Suppressor macrophage treated with lipopolysaccharide for 1 hour (primary cell): ENCODE measurements at places on chromosomes 13 and 19.

DNA sequence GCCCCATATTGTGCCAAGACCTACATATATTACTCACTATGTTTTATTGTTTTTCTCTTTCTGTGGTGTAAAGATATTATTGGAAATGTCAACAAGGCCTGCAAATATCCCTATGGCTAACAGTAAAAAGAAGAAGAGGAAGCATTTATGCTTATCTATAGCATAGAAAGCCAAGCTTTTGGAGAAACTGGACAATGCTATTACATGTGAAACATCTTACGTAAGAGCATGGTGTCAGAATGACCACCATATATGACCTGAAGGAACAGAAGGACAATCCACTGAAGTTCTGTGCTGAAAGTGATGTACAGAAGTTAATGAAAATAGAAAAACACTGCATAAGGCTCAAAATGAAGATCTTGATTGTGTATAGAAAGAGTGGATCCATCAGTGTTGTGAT, 145.2 kb downstream of the KCTD12 start:
- no peak for DNase-seq

GRCh38 chr13:114134111-114134943, 1.9 kb upstream of the RASA3 start:
- DNase-seq, result no peak

DNA sequence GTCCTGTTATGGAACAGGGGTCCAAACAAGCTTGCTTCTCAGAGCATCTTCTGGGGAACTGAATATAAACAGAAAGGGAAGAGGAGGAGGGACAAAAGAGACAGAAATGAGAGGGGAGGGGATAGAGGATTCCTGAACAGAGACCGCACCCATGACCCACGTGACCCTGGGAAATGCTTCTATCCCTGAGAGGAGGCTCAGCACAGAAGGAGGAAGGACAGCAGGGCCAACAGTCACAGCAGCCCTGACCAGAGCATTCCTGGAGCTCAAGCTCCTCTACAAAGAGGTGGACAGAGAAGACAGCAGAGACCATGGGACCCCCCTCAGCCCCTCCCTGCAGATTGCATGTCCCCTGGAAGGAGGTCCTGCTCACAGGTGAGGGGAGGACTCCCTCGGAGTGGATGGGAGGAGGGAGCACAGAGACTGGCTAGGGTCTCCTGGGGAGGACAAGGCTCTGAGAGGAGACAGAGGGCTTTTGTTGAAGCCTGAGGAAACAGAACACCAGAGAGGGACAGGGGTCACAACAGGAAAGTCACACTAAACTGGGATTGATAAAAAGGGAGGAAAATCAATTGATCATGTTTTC, at the start of gene CEACAM6:
TSS of gene CEACAM6 (plus strand) at position 203 of the 586 bp plus-strand sequence. CDS start at position 312, 109 bp downstream.
- no peak for DNase-seq

GRCh38 chr19:15173746-15174404, 26.9 kb downstream of the NOTCH3 start:
- peak; percentile 42 for DNase-seq

- peak; percentile 8 for DNase-seq
Measured at GRCh38 chr13:40026174-40026585, 370.7 kb downstream of the COG6 start.

DNA sequence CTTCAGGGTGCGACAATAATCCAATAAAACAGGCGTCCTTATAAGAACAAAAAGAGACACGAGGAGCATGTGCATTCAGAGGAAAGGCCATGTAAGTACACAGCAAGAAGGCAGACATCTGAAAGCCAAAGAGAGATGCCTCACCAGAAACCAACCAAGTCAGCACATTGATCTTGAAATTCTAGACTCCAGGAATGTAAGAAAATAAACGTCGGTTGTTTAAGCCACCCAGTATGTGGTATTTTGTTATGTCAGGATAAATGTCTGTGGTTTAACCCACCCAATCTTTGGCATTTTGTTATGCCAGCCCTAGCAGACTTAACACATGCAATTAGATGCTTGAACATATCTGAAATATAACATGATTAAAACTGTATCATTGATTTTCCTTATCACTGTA, 452.0 kb downstream of the SLITRK6 start:
- DNase-seq, result no peak

GRCh38 chr13:28753208-28753892, 34.6 kb upstream of the SLC46A3 start:
- DNase-seq, result peak; percentile 73

- no peak for DNase-seq
Measured at GRCh38 chr19:47633996-47634395, 25.1 kb downstream of the BICRA start.

DNA sequence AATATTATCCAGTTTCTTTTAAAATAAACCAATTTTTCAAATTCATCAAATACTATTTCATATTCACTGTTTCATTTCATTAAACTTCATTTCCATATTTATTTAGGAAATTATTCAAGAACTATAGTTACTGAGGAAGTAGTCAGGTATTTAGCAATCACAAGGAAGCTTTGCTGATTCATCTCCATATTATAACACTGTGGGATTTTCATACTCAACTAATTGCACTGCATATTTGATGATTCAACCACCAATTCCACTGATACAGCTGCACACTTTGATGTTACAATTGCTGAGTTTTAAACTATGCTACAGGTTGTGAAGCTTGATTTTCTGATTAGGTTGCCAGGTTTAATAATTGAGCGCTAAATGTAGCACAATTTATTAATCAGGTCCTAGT, 556.8 kb upstream of the SLITRK1 start:
- peak; percentile 8 for DNase-seq

- peak; percentile 56 for DNase-seq
Measured at GRCh38 chr19:14147797-14148605, 11.6 kb upstream of the ASF1B start.

DNA sequence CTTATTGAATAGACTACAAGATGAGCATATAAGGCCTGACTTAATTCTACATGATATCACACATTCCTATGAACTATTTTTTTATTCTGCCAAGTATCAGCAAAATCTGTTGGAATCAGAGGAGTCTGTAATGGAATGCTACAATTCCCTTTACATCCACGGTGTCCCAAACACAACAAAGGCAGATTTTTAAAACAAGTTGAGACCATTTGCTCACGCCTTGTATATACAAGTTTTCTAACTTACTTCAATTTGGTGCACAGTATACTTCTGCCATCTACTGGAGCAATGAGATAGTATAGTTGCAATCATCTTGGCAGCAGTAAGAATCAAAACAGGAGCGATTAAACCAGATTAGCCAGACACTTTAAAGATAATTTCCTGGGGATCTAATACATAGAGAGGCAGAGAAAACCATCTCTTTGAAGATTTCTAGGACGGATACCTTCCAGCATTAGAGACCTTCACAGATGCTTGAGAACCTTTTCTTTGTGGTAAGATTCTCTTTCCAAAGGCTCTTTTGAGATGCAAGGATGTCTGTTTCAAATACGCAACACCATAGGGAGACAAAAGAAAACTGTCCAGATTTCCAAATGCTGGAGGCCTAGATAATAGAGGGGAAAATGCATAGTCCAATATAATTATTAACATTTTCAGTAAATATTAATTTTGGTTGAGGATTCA, 302.0 kb upstream of the MIR17HG start:
- no peak for DNase-seq

- no peak for DNase-seq
Measured at GRCh38 chr13:94157705-94158218, 321.7 kb downstream of the DCT start.

DNA sequence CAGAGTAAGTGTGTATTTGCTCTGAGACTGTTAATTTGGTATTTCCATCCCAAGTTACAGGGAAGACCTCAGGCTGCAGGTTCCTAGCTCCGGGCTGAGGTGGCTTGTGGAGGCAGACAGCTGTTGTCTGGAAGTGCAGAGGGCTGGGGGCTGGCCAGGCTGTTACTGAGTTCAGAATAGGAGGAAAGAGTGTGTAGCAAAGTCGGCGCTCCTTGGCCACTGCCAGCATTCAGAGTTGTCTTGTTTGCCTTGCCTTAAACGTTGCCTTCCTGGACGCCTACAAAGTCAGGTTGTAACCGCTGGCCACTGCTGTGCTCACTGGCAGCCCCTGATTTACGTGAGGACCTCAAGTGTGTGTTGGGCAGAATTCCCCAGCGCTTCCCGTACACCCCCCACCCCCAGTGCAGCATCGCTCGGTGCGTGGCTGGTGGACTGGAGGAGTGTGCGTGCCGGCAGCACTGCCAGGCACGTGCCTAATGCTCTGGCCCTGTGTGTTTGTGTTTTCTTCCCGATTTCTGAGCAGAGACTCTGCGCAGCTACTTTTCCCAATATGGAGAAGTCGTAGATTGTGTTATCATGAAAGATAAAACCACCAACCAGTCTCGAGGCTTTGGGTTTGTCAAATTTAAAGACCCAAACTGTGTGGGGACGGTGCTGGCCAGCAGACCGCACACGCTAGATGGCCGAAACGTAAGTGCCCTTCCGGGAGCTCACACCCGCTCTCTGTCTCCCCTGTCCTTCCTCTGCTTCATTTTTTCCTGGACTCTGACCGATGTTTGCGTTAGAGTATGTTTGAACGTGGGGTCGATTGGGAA, 10.5 kb downstream of the DAZAP1 start:
- no peak for DNase-seq

- no peak for DNase-seq
Measured at GRCh38 chr13:74707291-74707690, 573.1 kb upstream of the KLF12 start.

DNA sequence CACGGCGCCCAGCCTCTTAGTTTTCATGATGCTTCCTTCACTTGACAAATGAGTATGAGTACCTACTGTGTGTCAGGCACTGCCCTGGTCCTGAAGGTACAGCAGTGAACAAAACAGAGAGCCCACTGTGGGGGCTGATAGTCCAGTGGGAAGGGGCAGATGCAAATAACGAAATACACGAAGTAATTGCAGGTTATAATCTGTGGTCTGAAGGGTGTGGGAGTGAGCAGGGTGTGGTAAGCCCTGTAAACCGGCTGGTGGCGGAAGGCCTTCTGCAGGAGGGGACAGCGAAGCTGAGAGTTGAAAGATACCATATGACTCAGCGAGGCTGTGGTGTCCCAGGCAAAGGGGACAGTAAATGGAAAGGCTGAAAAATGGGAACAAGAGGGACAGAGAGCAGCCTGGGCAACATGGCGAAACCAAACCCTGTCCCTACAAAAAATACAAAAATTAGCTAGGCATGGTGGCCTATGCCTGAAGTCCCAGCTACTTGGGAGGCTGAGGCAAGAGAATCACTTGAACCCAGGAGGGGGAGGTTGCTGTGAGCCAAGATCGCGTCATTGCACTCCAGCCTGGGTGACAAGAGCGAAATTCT, 60.5 kb downstream of the MAP4K1 start:
- DNase-seq, result peak; percentile 60

- DNase-seq, result no peak
Measured at GRCh38 chr19:30667746-30668145, 295.6 kb downstream of the ZNF536 start.
